ENCODE measurements at places on chromosomes 11 and 22.

- DNase-seq, result no peak
Measured at GRCh38 chr11:35571696-35572095, 46.3 kb upstream of the PAMR1 start.

GRCh38 chr11:125114518-125114917, 3.1 kb upstream of the TMEM218 start:
- no peak for DNase-seq

DNA sequence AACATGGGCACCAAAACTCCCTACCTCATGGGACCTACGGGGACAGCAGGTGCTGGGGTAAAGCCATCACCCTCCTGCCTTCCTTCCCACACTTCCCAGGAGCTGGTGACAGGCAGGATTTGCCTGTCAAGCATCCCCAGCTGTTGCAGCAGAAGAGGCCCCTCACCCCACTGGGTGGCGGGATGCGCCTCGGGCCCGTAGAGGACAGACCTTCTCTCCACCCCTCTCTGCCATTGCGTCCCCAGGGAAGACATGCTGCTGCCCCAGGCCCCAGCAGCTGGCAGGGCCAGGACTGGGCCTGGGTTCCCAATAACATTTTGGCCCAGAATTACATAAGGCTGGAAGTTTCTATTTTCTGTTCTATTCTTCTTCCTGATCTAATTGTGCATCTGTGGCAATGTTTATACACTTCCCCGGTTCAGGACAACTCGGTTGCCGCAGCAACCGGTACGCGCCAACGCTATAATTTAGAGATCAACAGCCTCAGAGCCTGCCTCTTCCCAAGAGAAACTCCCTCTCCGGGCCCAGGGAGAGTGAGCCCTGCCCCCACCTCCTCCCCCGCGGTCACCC, 25.4 kb downstream of the KCNJ4 start:
- no peak for DNase-seq

DNA sequence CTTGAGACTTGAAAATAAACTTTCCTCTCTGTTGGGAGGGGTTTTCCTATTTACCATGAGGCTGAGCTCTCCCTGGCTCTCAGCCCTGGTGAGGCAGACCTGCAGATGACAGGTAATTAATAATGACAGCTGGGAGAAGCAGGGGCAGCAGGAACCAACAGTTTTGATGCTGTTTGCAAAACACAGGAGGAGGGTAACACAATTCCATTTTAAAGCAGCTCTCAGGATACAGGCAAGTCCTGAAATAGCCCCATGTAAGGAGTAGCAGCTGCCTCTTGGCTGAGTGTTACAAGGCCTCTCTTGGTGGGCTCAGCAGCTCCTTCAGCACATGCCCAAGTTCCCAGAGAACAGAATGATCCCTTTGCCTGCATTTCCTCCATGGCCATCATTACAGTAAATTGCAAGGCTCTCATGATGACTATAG, 13.3 kb downstream of the PARVA start:
- DNase-seq, result no peak

DNA sequence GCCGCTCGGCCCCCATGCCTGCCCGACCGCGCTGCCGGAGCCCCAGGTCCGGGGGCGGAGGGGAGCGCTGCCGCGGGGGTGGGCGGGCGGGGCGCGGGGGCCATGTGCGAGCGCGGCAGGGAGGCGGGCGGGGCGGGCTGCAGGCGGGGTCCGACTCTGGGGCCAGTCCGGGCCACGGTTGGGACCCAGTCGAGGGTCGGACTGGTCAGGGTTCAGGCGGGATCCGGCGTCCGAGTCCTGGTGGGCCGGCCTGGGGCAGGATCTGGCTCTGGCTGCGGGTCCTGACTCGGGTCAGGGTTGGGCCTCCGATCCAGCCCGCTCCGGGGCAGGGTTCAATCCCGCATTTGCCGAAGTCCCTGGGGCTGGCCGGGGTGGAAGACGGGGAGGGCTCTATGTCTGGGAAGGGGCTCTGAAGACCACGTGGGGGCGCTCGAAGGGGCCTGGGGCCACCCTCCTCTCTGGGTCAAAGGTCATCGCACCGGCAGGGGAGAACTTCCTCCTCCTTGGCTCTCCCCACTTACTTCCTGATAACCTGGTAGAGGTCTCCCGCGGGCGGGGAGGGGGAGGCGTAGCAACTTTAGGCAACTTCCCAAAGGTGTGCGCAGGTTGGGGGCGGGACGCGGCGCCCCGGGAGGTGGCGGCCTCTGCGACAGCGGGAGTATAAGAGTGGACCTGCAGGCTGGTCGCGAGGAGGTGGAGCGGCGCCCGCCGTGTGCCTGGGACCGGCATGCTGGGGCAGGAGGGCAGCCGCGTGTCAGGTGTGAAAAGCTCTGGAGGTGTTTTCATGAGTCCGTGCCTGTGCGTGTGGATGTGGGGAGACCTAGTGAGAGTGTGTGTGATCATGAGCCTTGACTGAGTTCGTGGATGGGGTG, 603 bp downstream of the ESRRA start:
- DNase-seq, result no peak

- no peak for DNase-seq
Measured at GRCh38 chr11:34431979-34432378, 6.8 kb upstream of the CAT start.

DNA sequence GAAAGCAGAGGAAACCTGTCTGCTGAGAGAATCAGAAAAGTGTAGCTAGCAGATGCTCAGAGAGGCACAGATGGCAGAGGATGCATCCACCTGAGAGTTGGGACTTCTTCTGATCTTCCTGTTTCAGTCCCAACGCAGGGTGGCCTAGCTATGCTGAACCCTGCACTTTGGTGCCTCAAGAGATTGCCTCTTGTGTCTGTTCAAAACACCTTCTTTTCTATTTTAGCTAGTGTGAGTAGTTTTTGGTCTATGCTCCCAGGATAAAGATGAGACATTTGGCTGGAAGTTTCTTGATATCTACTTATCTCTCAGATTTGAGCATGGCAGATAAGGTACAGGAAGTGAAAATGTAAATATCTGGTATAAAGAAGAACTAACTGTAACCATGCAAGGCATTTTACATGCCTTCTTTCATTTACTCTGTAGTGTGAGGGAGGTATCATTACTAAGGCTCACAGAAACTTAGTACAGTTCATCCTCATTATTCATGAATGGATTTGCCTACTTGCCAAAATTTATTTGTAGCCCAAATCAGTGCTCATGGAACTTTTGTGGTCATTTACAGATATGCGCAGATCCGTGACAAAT, 47.0 kb upstream of the PSMA1 start:
- no peak for DNase-seq

DNA sequence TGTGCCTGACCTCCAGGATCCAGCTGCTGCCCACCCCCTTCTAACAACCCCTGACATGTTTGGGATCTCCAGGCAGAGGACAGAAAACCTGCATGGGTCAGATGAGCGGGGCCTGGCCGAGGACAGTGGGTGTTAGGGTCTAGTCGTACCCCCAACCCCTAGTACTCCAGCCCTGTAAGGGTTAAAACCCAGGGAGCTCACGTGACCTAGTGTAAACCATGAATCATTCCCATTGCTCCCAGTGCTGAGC, 89.1 kb upstream of the CRYBB3 start:
- no peak for DNase-seq

GRCh38 chr11:57349491-57350274, 11.5 kb downstream of the P2RX3 start:
- DNase-seq, result no peak

DNA sequence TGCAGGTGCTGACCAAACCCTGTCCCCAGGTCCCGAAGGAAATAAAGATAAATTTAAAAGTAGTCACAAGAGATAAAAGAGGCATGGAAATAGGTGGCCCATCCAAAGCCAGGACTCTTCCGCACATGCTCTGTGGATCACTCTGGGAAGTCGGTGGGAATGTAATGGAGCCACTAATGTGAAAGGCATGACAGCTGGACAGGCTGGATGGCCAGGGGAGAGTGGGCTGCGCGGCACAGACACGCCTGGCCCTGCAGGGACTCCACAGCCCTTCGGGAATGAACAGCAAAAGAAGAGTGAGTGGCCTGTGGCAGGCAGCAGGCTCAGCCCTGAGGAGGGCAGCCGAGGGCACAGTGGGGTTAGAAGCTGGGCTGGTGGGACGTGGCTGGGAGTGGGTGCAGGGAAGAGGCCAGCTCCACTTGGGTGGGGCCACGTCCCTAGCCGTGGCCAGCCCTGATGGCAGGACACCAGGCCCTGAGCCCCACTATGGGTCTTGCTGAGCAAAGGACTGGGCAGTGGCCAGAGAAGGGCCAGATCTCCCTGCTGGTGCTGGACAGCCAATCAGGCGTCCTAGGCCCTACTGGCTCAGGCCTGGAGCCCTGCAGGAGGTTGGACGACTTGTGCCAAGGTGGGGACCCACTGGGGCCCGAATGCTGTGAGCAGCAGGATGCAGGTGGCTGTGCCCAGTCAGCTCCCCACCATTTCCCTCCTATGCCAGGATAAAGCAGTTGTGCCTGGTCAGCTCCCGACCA, 31.3 kb upstream of the GNB1L start:
- no peak for DNase-seq

- DNase-seq, result no peak
Measured at GRCh38 chr11:65660038-65660437, 2.7 kb downstream of the RELA start.

DNA sequence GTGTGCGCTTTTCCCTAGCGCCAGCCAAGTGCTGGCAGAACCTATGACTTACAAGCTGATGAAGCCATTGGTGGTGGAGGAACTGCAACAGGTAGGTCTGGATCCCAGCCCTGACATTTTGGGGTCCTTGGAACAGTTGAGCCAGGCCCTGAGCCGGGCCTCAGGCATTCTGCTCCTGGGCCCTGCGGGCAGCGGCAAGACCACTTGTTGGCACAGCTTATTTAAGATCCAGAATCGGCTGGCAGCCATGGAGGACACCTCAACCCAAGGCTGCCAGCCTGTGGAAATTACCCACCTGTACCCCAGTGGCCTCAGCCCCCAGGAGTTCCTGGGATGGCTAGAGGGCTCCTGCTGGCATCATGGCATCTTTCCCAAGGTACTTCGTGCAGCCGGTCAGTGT, 49.7 kb downstream of the DNHD1 start:
- DNase-seq, result no peak

DNA sequence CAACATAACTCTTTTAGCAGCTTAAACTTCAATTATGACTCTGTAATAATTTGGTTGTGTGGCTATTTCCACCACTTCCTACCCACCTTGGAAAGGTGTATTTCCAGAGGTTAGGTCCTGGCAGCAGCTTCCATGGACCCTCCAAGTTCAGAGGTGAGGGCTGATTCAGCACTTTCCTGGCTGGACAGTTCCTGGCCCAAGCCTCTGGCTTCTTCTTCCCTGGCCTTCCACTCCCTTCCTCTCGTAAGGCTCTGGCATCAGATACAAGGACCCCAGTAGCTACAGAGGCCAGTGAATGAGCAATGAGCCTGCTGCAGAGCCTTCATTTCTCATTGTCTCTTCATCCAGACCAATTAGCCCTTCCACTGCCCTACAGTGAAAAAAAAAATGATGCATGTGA, 98.1 kb upstream of the KIRREL3 start:
- DNase-seq, result no peak

GRCh38 chr11:3188496-3189195, 23.5 kb upstream of the OSBPL5 start:
- no peak for DNase-seq

- DNase-seq, result no peak
Measured at GRCh38 chr11:99316776-99317520, 296.2 kb downstream of the CNTN5 start.

GRCh38 chr11:7004482-7004881, 15.7 kb downstream of the ZNF214 start:
- no peak for DNase-seq

DNA sequence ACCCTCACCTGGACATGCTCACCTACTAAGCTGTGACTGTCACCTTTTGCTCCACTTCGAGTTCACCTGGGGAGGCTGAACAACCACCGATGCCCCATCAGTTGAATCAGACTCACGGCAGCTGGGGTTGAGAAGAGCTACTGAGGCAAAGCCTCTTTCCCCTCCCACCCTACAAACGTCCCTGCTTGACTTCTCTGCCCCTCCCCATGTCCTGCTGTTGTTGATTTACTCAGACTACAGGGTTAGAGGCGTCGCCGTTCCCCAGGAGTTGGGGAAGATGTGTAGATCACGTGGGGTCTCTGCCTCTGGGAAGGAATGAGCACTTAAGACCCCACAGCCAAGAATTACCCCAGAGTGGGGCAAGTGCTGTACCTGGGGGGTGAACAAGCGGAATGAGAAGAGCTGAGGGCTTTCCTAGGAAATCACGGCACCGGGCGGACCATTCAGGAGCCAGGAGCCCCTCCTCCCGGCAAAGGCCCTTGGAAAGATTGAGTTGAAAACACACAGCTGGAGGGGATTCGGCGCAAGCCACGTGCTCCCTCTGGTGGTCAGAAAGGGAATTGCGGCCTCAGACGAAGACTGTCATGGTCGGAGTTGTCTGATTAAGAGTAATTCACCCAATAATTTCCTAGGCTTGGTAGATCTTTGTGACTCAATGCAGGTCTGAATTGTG, 7.0 kb downstream of the FXYD2 start:
- no peak for DNase-seq

- DNase-seq, result no peak
Measured at GRCh38 chr11:112318661-112319060, 58.0 kb upstream of the PLET1 start.

DNA sequence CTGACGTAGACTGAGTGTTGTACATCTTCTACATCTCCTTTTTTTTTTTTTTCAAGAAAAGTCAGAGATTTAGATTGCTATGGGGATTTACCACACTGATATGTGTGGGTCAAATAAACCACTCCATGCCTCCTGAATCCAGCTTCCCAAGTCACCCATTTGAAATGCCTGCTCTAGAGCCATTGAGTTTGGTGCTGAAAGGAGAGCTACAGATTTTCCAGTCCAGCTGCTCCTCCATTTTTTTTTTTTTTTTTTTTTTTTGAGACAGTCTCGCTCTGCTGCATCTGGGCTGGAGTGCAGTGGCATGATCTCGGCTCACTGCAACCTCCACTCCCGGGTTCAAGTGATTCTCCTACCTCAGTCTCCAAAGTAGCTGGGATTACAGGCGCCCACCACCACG, 115.2 kb upstream of the TIMP3 start:
- DNase-seq, result no peak

DNA sequence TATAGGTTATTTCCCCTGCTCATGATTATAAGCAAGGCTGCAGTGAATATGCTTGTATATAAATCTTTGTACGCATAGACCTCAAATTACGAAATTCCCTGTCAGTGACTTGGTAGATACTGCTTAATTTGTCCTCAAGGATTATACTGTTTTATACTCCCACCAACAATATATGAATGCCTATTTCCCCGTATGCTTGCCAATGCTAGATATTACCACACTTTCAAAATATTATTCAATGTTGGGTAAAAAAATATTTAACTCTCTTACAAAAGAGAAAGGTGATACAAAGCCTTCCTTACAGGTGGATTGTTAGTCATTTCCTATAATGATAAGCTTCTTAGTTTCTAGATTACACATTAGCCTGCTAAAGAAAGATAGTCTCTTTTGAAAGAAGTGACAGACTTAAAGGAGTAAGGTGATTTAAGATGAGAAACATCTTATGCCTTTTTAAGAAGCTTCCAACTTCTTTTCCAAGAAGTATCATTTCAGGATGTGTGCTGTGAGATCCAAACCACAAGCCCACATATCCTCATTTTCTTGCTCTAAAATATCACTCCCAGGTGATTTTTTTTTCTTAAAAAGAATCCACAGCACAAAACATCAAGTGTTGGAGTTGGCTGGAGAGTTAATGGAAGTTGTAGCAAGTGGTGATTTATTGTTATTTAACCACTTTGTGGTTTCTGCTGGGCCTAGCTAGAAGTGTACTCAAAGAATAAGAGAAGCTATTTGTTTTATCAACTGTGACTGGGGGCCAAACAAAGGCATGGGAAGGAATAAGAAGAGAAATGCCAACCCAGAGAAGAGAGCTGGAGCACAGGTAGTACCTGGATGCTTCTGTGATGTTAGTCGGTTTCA, 59.2 kb downstream of the BARX2 start:
- DNase-seq, result no peak

GRCh38 chr11:66050581-66051231, 1.5 kb upstream of the SF3B2 start:
- DNase-seq, result no peak

GRCh38 chr11:57512646-57513451, 2.7 kb downstream of the SLC43A1 start:
- DNase-seq, result no peak

Data from cortex of kidney (tissue), 1 donor.